Brain (organoid and tissue), 16 donors: ENCODE measurements at places on chromosomes 6 and 20. TPM values are rescaled to one million over a fixed set of nuclear protein-coding genes. Genes with fewer than 3 reads are reported as not detected.

SLC17A1 gene
- not detected for polyA plus RNA-seq

BHLHE23 gene
- polyA plus RNA-seq = not detected

CD93 gene
- 8.5 TPM for polyA plus RNA-seq

GRCh38 chr20:63560856-63561609 lies 7.1 kb downstream of the FNDC11 start:
- DNase-seq = no peak

- DNase-seq = no peak
Measured at GRCh38 chr6:13079096-13079723, 249.1 kb downstream of the TBC1D7 start.

- no peak for DNase-seq
Measured at GRCh38 chr6:8086755-8087306, 15.5 kb downstream of the EEF1E1 start.

FGD2 gene
- 0.58 TPM for polyA plus RNA-seq

DNA sequence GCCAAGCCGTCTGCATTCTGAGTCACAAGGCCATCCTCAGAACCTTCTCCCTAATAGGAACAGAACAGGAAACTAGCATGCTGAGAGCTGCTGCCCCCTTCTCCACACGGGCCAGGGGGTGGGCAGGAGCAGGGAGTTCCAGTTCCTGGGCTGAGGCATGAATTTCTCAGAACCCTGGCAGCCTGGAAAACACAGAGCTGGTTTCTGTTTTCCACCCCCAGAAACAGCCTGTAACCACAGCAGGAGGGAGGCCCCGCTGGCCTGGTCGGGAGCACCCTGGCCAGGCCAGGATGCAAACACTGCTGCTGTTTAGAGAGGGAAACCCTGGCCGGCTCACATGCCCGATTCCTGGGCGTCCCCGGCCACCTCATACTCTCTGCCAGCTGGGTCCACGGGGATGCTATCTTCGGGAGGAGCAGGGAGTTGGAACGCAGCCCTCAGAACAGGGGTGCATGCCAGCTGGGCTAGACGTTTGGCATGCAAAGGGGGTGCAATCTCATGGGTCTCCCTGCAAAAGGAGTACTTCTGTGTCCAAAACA lies 130.1 kb downstream of the NFATC2 start:
- DNase-seq = peak; percentile 24

DNA sequence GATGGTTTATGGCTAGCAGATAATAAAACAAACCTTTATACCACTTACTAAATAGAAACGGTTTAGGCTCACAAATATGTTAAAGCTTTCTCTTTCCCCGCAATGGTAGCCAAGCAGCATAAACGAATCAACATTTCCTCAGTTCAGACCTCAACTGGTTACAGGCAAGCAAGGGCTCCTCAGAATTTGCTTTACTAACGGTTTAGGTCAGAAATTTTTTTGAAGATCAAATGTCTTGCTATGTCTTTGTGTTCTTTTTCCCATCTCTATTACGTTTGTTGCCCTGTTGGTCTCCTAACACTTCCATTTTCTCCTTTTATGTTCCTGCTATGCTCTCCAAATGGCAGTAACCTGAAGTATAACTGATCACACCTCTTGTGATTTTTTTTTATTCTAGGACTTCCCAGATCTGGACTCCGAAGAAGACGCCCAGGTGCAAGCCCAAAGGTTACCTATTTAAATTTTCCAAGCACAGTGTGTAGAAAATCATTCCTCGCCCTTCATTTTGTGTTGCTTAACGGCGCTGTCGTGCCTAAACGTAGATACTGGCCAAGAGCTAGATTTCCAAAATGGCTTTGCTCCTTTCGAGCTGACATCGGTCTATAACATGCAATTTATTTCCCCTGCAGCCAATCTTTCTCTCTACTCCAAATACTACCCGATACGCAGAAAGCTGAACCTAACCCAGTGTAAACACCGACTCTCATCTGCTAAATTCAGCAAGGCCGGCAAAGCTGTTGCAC lies 717 bp upstream of the ASF1A start:
- peak; percentile 91 for DNase-seq

- DNase-seq = no peak
Measured at GRCh38 chr6:16334671-16335070, 96.3 kb downstream of the GMPR start.

VGLL2 gene
- polyA plus RNA-seq = not detected

C20orf144 gene
- polyA plus RNA-seq = 0.14 TPM

EFCAB8 gene
- 0.25 TPM for polyA plus RNA-seq

DNA sequence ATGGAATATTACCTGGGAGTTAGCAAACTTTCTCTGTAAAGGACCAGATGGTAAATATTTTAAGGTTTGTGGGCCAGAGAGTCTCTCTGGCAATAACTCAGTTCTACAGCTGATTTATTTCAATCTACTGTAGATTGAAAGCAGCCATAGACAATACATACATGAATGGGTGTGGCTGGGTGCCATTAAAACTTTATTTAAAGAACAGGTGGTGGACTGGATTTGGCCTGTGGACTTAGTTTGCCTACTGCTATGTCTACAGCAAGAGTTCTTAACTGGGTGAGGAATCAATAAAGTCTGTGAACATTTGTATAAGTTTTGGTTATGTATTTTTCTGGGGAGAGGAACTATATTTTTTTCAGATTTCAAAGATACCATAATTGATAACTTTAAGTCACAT lies 55.1 kb downstream of the SLC22A2 start:
- no peak for DNase-seq

TRIM39 gene
- polyA plus RNA-seq = 13.8 TPM

MEI4 gene
- polyA plus RNA-seq = not detected

DNA sequence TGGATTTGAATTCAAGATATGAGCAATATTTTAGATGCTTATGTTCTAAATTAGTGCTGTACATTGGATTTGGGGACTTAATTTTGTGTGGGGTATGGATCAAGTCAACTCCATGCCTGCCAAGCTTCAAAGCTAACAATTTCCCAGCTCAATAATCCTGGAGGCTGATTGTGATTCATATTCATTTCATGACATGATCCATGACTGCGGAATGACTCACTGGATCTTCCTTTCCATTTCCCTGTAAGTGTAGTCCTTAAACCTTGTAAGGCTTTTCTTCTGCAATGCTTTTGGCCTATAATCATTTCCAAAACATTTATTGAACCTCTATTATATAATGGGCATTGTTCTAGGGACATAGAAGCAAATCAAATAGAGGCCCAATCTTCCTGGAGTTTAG lies 44.7 kb upstream of the CCN2 start:
- DNase-seq = no peak

DNA sequence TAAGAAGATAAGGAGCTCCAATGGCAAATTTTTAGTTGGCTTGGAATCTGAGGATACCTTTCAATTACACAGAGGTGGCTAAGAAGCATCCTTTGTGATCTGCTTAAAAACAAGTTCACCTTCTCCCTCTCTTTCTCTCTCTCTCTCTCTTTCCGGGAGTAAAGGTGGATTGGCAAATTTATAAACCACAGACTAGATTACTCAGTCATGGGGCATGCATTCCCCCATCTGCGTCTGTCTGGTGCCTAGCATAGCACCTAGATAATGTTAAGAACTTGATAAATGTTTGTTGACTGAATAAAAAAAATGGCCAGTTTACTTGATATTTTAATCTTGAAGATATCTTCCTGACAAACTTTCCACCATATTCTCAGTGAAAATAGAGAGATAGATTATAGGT lies 312.3 kb downstream of the CDC5L start:
- DNase-seq = no peak

DNA sequence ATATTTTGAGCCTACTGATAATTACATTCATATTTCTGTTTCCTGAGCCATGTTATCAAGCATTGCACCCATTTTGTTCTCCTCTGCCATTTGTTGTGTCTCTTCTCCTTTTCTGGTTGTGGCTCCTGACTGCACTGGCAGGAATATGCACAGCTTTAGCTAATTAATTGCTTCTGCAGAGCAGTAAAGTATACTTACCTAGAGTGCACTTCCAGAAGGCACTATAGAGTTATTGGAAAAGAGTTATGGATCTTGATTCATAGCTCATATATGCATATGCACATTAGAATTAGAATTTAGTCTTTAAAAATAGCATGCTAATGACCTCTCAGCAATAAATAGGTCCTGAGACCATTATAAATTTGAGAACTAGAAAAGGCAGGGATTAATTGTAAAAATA lies 262.6 kb downstream of the NKAIN2 start:
- DNase-seq = no peak

GRCh38 chr6:90110971-90111370 lies 185.7 kb downstream of the BACH2 start:
- no peak for DNase-seq

ZNF133 gene
- 11.4 TPM for polyA plus RNA-seq

UST gene
- 30.5 TPM for polyA plus RNA-seq

- no peak for DNase-seq
Measured at GRCh38 chr6:132948889-132949288, 134.5 kb downstream of the RPS12 start.

DNA sequence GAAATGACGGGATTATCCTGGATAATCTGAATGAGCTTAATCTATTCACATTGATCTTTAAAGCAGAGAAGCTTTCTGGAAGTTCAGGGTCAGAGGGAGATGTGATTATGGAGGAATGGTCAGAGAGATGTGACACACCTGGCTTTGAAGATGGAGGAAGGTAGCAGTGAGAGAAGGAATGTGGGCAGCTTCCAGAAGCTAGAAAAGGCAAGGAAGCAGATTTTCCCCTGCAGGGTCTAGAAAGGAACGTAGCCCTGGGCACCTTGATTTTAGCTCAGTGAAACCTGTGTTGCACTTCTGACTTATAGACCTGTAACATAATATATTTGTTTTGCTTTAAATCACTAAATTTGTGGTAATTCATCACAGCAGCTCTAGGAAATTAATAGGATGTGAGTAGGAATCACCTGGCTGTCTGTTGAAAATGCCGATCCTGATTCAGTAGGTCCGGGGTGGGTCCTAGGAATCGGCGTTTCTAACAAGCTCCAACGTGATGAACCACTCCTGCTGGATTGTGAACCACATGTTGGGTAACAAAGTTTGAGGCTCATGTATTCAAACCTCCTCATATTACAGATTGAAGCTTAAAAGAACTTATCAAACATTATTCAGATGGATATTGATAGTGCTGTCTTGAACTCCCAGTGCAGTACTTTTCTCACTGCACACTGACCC lies 157.0 kb downstream of the GJA1 start:
- DNase-seq = no peak

- peak; percentile 49 for DNase-seq
Measured at GRCh38 chr6:26420688-26421171, 18.7 kb downstream of the BTN3A1 start.

DNA sequence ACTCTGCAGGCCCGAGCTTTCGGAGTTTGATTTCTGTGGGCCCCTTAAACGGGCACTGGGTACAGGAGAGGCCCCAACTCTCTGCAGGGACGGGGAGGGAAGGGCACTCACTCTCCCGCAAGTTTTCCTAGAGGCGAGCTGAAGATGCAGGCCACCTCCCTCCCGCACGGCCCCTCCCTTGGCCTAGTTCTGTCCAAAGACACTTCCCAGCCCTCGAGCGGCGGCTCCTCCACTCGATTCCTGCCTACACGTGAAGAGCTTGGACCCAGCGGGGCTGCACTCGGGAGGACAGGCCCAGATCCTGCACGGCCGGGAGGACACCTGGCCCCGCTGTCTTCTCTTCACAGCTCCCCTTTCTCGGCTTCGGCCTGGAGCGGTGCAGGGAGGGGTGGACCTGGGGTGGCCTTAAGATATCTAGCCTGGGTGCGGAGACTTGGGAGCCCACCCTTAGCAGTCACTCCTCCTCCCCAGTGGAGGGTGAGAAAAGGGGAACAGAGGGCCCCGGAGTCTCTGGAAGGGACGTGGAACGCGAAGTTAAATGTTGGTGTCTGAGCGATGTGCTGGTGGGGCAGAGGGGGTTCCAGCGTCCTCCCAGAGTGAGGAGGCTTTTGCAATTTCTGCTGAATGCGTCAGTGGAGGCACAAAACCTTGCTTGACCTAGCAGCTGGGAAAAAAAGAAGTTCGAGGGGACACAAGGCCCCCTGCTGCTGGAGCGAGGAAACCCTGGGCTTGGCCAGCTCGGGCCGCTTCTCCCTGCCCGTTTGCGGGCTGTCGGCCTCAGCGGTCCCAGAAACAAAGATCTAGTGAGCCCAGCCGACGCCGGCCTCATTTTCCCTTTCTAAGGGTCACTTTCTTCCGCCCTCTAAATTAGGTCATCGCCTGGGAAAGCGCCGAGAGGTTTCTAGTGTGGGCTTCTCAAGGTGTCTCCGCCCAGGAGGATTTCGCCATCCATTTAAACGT lies 4.9 kb downstream of the OLIG3 start:
- no peak for DNase-seq

MOG gene
- 87.3 TPM for polyA plus RNA-seq

- DNase-seq = no peak
Measured at GRCh38 chr20:43949741-43950618, 35.3 kb downstream of the TOX2 start.

IL17F gene
- not detected for polyA plus RNA-seq

- no peak for DNase-seq
Measured at GRCh38 chr6:74879976-74880375, 325.9 kb downstream of the COL12A1 start.

DNA sequence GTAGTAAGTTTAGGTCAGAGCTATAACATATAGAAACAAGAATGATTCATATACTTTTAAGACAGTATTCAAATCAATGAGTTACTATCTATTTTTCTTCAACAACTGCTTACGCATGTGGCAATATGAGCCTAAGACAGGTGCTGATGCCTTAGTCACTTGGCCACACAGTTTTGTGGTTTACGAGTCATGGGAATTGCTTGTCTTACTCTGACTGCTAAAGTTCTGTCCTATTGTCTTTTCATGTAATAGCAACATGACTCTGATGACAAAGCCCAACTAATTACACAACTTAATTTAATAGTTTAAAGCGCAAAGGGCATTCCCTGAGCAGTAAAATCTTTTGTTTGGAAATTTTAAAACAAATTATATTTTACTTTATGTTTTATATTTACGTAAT lies 159.3 kb upstream of the CENPW start:
- DNase-seq = no peak

DNA sequence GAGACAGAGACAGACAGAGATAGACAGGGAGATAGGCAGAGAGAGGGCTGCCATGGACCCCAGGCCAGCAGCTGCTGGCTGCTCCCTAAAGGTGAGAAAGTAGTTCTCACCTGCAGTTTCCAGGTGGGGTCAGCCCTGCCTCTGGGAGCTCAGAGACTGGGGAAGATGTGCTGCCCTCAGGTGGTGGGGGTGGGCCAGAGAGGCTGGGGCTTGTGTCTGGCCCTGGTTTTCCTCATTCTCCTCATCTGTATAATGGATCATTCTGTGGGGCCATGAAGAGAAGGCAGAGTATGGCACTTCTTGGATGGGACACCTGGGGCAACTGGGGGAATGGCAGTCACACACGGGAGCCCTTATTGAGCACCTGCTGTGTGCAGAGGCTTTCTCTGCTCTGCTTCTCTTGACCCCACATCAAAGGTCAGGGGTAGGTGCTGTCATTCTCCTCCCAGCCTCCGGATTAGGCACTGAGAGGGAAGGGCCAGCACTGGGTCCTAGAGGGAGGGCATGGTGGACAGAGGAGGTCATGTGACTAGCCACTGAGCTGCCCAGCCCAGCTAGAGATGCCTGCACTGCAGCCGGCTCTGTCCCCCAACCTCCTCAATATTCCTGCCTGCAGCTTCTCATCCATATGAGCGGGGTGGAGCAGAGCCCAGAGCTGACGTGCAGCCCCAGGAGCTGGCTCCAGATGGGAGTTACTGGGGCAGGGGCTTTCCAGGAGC lies 4.1 kb downstream of the ANGPT4 start:
- no peak for DNase-seq

GRCh38 chr6:108119769-108120141 lies 45.2 kb upstream of the OSTM1 start:
- peak; percentile 2 for DNase-seq

GRCh38 chr6:29796026-29796425 lies 31.6 kb upstream of the HLA-G start:
- DNase-seq = no peak
